DND-41 (cell line): ENCODE measurements at places on chromosomes 4 and X.

- no peak for DNase-seq
- no peaks in the 10 kb centered on the region for H3K27me3 ChIP-seq
- no peak overlapping the region for H3K4me3 ChIP-seq
- H3K36me3 ChIP-seq: peaks cover 92% of the 10 kb centered on the region
- H3K27ac ChIP-seq: no peak overlapping the region
- H3K4me1 ChIP-seq: no peaks in the 10 kb centered on the region
Measured at GRCh38 chr4:128835498-128836222, 26.2 kb downstream of the JADE1 start.

GRCh38 chr4:38687571-38688011 lies 23.6 kb downstream of the KLF3 start:
- H3K36me3 ChIP-seq: no peaks in the 10 kb centered on the region; the same call in 1 of the 2 replicates
- no peak overlapping the region for H3K27ac ChIP-seq
- no peak overlapping the region for H3K4me3 ChIP-seq
- H3K27me3 ChIP-seq: no peaks in the 10 kb centered on the region
- no peak for DNase-seq

DNA sequence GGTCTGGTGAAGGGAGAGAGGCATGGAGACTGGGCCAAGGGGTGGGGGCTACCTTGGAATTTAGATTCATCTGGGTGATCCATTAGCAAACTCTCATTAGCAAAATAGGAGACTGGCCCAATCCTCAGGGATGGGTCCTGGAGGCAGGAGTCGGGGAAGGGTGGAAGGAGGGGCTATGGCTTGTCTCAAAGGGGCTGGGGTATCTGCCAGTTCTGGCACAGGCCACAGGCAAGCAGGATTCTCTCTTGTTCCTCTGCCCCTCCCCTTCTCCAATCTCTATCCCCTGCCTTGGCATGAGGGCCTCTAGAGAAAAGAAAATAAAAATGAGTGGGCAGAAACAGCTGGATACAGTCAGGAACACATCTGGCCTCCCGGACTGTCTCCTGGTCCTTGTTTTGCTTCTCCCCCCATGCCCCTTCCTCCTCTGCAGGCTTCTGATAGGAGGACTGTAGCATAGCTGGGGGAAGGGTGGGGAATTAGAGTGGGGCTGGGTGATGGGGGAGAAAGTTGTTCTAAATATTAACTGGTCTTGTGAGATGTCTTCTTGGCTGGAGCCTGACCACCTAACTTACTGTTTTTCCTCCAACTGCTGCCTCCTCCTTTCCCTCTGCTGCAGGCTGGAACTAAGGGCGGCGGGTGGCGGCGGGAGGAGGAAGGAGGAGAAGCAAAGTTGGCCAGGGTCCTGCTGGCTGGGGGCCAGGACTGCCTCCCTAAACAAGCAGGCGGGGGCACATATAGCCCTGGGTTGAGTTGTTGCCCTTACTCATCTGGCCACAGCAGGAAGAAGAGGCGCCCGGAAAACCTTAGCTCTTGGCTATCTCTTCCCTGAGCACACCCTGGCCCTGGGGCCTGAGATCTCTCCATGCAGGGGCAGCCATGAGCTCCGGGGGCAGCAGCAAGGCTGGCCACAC lies 53.3 kb upstream of the LAS1L start:
- H3K27me3 ChIP-seq: no peaks in the 10 kb centered on the region
- no peak for DNase-seq
- no peaks in the 10 kb centered on the region for H3K4me1 ChIP-seq
- H3K27ac ChIP-seq: no peak overlapping the region
- no peak overlapping the region for H3K4me3 ChIP-seq

- no peak for DNase-seq
- no peaks in the 10 kb centered on the region for H3K27me3 ChIP-seq
- peaks cover 7% of the 10 kb centered on the region; the same call in 1 of the 2 replicates for H3K4me1 ChIP-seq
Measured at GRCh38 chr4:184664445-184665210, 15.1 kb downstream of the PRIMPOL start.

DNA sequence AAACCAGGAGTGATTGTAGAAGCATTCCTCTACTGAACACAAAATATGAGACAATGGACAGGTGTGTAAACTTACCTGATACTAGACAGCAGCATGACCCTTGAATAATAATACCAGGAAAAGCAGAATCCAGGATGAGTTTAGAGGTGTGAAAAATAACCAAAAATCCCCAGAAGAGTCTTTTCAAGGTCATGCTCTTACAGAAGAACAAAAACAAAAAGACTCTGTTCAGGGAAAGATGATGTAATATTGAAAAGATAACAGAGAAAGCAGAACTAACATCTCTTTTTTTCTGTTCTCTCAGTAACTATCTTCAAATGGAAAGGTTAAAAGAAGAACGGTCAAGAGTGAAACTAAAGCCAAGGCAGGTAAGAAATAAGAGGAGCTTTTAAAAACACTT lies 14.0 kb upstream of the ARHGAP10 start:
- no peaks in the 10 kb centered on the region for H3K27me3 ChIP-seq
- DNase-seq: no peak
- H3K36me3 ChIP-seq: no peaks in the 10 kb centered on the region
- H3K4me3 ChIP-seq: no peak overlapping the region
